ENCODE measurements at places on chromosomes 12 and 14.

GRCh38 chr12:90281154-90281868 is 572.7 kb upstream of the ATP2B1 start:
- no peak for DNase-seq

- peak; percentile 45 for DNase-seq
Measured at GRCh38 chr12:101501410-101501995, 26.4 kb downstream of the SPIC start.

- DNase-seq = no peak
Measured at GRCh38 chr12:64739778-64740177, 19.4 kb downstream of the GNS start.

- no peak for DNase-seq
Measured at GRCh38 chr12:75738486-75738885, 227.1 kb upstream of the KRR1 start.

DNA sequence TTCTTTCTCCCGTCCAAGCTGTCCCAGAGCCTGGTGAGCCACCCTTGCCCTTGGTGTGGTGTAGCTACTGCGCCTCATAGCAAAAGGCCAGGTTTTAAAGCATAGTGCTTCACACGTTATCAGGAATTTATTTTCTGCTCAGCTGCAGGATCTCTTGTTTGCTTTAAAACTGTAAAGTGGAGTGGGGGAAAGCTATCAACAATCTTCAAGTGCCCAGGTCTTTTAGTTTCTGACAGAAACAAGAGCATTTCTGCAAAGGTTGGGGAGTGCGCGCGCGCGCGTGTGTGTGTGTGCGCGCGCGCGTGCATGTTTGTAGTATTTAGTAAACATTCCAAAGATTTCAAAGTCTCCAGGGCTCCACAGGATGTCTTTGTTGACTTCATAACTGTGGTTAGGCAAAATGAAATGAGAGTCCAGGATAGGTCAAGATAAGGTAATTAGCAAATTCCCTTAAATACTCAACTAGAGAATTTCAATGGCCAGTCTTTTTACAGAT is 45.5 kb downstream of the EML1 start:
- DNase-seq = no peak

GRCh38 chr12:602700-603068 is 60.6 kb downstream of the NINJ2 start:
- DNase-seq = no peak

Data from NCI-H1105 (cell line).